ENCODE measurements at places on chromosomes 2 and 18.

DNA sequence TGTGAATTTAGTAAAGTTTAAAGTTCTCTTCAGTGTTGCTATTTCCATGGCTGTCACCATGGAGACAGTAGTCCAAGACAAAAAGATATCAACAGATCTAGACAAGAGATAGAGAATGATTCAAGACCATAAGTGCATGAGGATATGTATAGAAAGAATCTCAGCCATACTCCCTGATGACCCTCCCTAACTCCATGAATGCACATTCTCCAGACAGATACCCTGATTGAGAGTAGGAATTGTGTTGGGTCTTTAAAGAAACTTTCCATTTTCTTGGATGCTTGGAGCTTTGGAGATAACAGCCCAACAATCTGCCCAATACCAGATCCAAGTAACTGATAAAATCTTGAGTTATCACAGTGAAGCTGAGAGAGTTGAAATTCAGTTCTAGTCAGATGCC, 1601.2 kb upstream of the CELF4 start:
- DNase-seq = no peak

DNA sequence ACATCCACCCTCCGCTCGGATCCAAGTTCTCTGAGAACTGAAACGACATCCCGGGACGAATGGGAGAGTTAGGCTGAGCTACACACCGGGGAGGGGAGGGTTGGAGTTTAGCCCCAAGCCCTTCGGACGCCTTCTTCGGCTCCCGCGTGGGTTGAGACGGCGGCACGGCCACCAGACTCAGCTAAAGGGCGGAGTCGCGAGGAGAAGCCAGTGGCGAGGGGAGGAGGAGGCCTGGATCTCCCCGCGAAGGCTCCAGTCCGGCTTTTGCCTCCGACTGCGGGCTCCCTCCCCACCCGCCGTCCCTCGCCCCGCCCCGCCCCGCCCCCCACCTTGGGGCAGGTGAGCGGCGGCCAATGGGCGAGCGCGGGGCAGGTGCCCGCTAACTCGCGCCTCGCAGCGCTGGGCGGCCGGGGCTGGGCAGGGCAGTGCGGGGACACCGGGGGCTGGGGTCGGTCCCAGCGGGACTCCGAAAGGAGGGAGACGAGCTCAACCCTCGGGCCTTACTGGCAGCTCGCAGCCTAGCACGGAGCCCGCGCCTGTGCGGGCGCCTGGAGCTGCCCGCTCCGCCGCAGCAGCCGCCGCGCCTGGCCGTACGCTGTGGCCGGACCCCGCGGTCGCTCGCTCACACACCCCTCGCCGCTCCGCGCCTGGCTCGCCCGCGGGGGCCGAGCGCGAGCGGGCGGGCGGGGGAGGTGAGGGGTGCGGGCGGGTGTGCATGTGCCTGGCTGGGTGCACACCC, at the start of gene EMX1:
Gene EMX1, plus strand, starts transcription at position 382 of the 739 bp plus-strand sequence. Its CDS starts 334 bp downstream, at position 716.
- DNase-seq = no peak

- DNase-seq = no peak
These were observed 267.9 kb upstream of the PKDCC start for GRCh38 chr2:41779888-41780287.

DNA sequence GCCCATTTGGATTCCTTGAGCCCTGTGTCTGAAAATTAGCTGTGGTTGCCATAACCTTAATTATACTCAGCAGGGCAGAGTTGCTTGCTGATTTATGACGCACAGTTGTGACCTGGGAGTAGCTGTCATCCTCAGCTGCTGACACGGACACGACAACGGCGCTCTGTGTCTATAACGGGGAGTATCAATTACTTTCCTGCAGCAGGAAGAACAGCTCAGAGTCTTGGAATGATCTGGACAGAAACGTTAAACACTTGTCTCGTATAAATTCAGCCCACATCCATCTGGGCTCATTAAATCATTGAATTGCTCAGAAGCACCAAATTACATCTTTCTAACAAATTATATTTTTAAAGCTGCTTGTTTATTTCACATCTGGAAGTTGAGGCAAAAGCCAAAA, 116.3 kb downstream of the SEPTIN10 start:
- DNase-seq = no peak

GRCh38 chr2:116510117-116510671, 1304.3 kb upstream of the DDX18 start:
- DNase-seq = no peak

- no peak for DNase-seq
These were observed 135.2 kb downstream of the PRPF40A start for GRCh38 chr2:152582081-152582480.

- no peak for DNase-seq
These were observed 3.8 kb downstream of the ZNF397 start for GRCh38 chr18:35244671-35245070.

DNA sequence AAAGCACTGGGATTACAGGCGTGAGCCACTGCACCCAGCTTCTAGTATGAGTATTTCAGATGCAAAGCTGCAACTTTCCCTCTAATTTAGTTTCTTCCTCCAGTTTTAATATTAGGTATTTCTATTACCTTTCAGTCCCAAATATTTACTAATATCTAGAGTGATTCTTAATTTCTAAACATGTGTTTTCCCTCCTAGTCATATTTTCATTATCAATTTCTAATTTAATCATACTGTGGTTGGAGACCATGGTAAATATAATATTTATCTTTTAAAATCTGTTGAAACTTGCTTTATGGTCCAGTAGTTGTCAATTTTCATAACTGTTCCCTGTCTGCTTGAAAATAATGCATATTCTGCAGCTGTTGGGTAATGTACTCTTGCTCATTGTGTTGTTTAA, 245.9 kb upstream of the REV1 start:
- no peak for DNase-seq

- DNase-seq = no peak
These were observed 32.1 kb downstream of the GDF7 start for GRCh38 chr2:20698916-20699613.

DNA sequence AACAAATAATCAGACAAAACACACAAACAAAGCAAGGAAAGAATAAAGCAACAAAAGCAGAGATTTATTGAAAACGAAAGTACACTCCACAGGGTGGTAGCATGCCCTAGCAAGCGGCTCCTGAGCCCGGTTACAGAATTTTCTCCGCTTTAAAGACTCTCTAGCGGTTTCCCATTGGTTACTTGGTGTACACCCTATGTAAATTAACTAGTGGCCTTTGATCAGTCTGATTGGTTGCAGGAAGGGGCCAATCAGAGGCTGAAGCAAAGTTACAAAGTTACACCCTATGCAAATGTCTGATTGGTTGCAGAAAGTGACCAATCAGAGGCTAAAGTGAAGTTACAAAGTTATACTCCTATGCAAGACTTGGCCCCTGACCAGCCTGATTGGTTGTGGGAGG, 242.9 kb downstream of the LDLRAD4 start:
- no peak for DNase-seq

GRCh38 chr2:115214050-115214449, 771.6 kb downstream of the DPP10 start:
- no peak for DNase-seq

GRCh38 chr18:76903386-76903785, 81.0 kb downstream of the ZNF236 start:
- no peak for DNase-seq

DNA sequence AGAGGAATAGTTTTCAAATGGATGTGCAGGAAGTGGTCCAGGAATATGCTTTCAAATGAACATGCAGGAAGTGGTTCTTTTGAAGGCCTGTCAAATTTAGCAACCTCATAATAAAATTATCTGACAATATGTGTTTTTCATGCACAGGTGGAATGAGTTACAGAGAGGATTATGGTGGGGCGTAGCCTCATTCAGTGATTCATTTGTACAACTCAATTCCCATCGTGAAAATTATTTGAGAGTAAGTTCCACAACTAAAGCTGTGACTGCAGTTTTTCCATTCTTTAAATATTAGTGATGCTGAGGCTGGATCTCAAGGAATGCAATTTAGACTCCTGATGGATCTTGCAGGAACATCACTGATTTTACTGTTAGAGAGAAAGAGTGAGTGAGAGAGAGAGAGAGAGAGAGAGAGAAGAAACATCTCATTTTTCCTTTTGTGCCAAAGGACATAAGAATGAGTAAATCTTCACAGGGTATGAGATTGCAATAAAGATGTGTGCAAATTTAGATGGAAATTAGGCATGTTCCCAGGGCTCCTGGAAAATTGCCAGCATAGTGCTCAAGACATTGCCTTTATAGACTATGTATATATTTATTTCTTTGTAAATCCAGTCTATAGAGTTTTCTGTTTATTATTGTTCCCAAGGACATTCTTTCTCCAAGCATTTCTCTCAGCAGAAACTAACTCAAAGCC, 394.9 kb upstream of the ZEB2 start:
- DNase-seq = no peak

DNA sequence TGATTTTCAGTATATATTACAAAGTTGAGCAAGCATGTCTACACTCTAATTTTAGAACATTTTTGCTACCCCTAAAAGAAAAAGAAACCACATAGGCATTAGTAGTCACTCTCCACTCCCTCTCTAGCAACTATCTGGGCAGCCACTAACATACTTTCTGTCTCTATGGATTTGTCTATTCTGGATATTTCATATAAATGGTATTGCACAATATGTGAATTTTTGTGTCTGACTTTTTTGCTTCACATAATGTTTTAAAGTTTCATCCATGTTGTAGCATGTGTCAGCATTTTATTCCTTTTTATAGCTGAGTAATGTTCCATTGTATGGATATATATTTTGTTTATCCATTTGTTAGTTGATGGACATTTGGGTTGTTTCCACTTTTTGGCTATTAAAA, 232.5 kb upstream of the CTAGE1 start:
- DNase-seq = no peak

- no peak for DNase-seq
These were observed 100.6 kb upstream of the ARL4C start for GRCh38 chr2:234597576-234597861.

GRCh38 chr18:33212363-33212762, 228.2 kb downstream of the CCDC178 start:
- no peak for DNase-seq

GRCh38 chr2:149112068-149112467, 73.6 kb downstream of the LYPD6B start:
- no peak for DNase-seq
